ENCODE measurements at places on chromosomes 2 and 18.

- no peak for DNase-seq
Observed at GRCh38 chr18:48975120-48975816, 24.5 kb upstream of the SMAD7 start.

DNA sequence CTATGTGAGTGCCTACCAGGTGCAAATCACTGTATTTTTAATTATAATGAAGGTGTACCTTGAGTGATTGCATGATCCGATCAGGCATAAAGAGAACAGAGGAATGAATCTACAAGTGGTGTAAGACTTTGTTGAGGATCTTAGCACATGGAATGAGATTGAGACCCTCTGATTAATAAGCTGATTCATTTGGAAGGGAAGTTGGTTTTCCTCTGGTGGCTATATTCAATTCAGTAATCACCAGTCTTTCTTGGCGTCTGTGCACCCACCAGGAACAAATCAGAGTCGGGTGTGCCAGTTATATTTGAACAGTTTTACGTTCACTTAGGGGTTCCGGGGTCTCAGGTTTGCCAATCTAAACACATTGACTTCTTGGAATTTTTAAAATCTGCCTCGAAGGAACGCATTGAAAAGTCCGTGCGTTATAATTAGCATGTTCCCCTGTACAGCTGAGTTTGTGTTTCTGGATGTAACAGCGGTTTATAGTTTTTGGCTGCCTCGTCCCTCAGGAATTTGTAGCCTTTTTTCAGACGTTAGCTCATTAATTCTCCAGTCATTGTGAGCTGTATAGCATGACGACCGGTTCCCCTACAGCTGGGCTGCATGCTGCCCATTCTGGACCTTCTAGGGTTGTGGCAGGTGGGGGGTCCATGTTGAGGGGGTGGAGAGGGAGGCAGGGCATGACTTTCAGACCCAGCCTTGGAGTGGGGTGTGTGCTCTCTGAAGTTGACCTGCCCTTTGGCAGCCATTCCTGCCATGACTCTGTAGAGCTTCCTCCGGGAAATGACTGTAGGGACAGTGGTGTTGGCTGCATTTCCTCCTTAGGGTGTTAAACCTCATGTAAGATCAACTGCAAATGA lies 20.3 kb downstream of the MYO1B start:
- peak; percentile 64 for DNase-seq

DNA sequence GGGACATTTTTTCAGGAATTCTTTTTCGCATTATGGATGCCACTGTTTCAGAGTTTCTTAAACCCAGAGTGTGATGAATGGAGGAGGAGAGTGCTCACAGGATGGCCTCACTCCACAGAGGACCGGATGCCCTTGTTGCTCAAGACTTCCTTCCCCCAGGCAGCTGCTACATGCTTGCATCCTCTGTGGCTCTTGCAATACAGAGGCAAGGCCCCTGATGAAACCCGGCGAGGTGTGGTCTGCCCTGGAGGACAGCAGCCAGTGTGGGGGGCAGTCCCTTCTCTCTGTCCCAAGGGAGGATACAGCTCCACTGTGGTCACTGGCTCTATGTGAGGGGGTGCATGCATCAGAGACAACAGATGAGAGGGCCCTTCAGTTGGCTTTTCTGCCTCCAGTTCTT lies 109.6 kb downstream of the SH3RF3 start:
- peak; percentile 53 for DNase-seq

DNA sequence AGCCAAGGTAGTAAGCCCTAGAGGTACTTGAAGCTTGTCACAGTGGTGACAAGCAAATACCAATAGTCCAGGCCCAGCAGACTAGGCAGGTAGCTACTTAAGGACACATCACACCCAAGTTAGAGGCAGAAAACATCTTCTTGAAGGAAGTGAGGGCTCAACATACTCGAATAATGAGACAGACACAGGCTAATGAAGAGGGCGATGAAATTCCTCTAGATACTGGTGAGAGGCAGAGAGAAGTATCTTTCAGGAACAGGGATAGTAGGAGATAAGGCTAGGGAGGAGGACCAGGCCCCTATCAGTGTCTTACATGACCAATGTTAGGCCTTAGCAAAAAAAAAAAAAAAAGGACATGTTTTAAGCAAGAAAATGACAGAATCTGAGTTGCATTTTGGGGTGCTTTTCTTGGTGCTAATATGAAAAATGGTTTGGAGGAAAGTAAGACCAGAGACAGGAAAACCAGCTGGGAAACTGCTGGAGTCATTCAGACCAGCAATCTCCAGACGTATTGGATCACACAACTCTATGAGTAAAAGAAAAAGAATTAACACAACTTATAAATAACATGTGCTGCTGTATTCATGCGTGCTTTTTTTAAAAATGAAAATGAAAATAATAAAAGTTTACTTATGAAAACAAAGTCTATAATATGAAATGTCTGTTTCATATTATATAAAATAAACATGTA lies 37.7 kb downstream of the COBLL1 start:
- DNase-seq, result no peak

GRCh38 chr2:17878281-17879136 lies at the start of gene KCNS3:
KCNS3 (plus strand) TSS chr2:17878667; CDS start chr2:17931009, 52,342 bp downstream.
- no peak for DNase-seq

- no peak for DNase-seq
Observed at GRCh38 chr2:271917-272316, 7.2 kb downstream of the ACP1 start.

DNA sequence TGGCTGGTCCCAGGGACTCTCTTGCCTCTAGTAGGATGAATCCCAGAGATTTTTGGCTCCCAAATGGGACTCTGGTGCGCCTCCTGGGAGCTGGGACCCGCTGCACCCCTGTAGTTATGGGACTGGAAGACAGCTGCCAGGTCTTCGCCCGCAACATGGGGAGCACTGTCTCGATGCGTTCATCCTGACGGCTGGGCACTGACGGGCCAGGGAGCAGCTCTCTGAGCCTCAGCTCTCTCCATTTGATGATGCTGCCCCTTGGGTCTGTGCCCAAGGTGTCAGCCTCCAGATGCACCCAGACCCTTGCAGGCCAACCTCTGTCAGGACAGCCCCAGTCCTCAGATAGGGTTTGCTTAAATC lies 9.3 kb upstream of the ARMC9 start:
- no peak for DNase-seq

DNA sequence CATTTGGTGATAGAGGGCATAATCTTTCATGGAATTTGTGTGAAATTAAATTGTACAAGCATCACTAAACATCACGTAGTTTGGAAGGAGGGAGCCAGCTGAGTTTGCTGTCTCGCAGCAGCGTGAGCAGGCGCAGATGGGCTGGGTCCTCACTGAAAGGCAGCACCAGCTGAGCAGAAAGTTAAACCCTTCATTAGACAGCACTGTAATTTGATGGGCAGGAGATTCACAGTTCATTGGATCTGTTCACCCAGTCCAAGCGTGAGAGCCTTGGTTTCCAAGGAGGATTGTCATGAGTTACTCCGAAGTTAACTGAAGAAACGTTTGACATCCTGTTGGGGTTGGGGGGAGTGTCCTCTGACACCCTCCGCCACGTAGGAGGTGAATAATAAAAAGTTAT lies 89.8 kb upstream of the NFATC1 start:
- no peak for DNase-seq

DNA sequence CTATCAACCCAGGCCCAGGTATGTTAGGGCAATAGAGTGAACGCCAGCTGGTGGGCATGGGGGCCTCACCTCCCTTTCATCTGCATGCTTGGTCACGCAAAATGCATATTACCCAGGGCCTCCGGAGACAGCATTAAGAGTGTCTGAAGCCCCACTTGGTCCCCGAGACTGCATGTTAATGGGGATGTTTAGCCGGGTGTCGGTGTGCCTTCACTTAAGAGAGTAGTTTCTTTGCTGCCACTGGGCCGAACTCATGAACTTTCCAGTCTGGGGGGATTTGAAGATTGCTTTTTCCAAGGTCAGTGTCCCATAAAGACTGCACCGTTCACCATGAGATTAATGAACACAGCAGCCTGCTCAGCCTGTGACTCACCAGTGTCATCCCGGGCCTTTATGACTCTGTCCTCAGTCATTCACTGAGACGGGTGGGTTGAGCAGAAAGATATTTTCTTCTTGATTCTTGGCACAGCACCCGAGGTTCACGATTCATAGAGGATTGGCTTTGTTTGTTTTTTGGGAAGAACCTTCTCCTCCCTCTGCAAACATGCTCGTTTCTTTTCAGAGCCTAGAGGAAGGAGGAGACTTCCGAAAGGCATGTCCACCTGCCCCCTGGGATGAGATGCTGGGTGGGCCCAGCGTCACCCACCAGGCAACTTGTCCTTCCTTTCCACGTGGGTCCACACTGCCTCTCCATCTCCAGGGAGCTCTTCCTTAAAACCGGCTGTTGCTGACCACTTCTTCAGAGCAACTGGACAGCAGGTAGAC lies 199.1 kb downstream of the GLI2 start:
- peak; percentile 96 for DNase-seq

- DNase-seq, result no peak
Observed at GRCh38 chr18:26566874-26567555, 18.7 kb upstream of the KCTD1 start.

DNA sequence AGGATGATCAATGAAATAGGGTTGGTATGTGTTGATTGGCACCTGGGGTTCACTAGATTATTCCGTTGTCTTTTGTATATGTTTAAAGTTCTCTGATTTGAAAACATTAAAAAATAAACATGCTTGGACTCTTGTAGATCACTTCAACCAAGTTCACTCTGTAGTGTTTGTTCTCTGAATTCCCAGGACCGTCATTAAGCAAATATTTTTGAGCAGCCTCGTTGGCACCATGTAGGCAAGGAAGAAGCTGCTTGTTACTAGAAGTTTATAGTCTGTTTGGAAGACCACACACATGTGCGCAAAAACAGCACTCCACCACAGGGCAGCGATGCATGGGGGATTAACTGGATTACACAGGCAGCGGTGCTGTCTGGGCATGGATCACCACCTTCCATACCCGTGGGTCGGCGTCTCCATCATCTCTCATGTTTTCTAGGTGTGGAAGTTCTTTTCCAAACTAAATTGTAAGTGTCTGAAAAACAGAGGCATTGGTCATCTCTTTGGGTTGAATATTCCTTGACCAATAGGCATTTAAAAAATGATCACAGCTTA lies 212.2 kb downstream of the FHOD3 start:
- DNase-seq, result no peak

- peak; percentile 84 for DNase-seq
Observed at GRCh38 chr2:215528555-215528954, 92.7 kb upstream of the FN1 start.

GRCh38 chr2:14417551-14417950 lies 215.0 kb upstream of the LRATD1 start:
- DNase-seq, result no peak

DNA sequence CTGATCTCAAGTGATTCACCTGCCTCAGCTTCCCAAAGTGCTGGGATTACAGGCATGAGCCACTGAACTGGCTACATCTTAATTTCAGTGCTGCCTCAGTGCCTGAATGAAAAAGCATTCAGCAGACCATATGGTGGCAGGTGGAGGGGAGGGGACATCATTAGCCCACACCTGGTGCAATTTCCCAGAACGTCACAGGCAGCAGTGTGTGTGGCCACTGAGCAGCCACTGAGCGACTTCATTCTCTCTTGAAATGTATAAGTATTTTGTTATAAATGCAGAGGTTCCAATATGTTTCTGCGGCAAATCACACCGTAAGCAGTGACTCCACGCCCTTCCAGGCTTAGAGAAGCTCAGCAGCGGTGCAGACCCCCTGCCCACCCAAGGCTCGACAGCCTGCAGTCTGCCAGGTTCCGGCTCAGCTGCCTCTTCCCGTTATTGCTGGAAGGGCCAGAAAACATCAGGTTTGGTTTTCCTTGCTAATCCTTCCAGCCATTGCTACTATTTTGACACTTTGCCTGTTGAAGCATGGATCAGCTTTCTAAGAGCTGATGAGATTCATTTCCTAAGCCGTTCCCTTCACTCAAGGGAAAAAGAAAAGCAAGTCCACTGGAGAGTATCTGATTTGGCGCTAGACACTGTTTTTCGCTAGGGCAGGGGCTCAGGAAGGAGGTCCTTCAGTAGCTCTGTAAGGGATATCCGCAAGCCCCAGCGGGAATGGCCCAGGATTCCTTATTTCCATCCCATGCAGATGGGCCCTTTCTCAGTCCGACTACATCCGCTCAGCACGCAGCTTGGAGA lies 250.7 kb downstream of the VAPA start:
- DNase-seq, result no peak

DNA sequence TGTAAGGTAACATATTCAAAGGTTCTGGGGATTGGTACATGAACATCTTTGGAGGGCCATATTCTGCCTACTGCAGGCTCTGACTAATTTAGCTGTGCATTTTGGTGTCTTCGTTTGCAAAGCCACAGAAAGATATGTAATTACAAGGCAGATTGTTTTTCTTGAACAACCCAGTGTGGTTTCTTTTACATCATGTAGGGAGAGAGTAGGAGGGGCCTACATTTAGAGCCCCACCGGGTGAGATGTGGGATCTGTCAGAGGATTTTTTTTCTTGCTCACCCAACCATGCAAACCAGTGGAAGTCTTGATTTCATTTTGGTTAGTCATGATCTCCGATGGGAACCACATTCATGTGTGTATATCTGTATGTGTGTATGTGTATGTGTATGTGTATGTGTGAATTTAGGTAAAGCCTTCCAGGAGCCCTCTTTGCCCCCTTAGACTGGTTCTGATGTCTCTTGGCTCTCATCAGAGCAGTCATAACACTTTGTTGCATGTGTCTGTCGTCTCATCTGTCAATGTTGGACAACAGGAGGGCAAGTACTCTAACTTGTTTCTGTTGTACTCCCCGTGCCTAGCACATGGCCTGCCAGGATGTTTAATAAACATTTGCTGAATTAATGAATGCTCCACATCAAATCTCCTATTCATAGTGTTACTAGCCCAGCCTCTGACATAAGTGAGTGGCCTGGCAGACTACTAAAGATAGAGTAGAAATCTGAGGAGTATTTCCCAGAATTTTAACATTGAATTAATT lies 239.9 kb downstream of the MTX2 start:
- no peak for DNase-seq

DNA sequence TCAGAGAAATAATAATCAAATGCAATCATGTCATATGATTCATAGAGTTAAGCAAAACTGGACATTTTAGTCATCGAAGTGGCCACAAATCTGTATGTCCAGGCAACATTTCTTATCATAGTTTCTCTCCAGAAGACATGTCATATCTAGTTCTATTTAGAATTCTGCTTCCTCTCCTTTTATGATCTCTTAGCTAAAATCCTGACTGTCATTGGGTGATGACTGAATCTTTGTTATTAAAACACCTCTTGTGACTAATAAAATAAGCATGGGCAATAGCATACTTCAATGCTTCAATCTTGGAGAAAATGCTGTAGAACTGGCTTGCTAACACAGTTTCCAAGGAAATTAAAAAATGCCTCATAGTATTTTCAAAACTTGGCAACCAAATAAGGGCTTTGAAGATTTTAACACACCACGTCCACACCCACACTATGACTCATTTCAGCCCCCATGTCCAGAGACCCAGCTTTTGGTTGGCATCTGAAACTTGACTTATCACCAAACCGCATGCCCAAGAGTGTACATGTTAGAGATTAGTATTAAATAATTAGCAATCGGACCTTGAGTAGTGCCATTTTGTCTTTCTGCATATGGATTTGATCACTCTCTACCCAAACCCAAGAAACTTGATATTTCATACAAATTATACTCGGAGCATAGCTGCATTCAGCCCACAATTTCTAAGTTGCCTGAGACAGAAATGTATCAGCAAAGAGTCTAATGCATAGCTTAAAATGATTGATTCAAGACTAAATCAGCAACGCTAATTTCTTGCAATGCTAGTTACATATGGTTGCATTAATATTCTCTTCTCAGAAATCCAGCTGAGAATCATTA lies 106.5 kb upstream of the ETAA1 start:
- peak; percentile 90 for DNase-seq

GRCh38 chr2:24456599-24457556 lies 34.2 kb upstream of the NCOA1 start:
- DNase-seq, result peak; percentile 65

GRCh38 chr2:176152350-176153181 lies 1.2 kb downstream of the HOXD4 start:
- no peak for DNase-seq

Measured in HFFc6 (cell line).